Activated T-helper 1 cell treated with Interleukin-2 at 50 U/mL for 16 hours (primary cell): ENCODE measurements at places on chromosomes 4 and X.

GRCh38 chr4:15238720-15239119 is 189.1 kb upstream of the C1QTNF7 start:
- DNase-seq: no peak

DNA sequence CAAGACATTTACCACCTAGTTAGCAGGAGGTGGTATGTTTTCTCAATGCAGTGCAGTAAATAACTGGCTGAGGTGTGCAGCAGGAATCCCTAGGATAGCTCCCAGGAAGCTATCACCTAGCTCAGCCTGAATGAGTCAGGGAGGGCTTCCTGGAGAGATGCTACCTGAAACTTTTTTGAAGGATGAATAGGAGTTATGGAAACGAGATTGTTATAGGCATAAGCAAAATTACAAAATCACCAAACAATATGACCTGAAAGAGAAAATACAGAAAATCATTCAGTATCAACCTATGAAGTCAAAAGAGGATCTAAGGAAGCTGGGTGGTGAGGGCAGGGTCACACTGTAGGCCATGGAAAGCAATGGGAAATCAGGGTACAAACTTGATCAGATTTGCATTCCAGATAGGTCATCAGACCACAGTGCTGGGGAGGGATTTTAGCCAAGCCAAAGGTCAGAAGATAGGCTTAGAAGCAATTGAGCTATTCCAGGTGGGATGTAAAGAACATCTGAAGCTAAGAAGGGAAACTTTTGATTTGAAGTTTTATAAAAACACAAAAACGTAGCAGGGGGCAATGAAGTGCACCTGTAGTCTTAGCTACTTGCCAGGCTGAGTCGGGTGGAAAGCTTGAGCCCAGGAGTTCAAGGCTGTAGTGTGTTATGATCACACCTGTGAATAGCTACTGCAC is 11.3 kb downstream of the AREG start:
- no peak for DNase-seq

DNA sequence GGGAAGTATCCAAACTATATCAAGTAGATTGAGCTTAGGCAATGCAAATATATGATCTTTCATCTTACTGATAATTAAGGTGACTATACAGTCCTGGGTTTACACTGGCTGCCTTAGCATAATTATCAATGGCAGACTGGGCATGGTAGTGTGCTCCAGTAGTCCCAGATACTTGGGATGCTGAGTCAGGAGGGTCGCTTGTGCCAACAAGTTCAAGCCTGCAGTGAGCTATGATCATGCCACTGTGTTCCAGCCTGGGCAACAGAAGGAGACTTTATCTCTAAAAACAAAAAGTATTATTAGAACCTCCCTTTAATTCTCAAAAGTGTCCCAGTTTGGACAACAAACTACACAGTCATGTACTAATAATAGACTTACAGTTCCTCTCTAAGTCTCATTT is 99.4 kb upstream of the RASGEF1B start:
- DNase-seq: no peak

DNA sequence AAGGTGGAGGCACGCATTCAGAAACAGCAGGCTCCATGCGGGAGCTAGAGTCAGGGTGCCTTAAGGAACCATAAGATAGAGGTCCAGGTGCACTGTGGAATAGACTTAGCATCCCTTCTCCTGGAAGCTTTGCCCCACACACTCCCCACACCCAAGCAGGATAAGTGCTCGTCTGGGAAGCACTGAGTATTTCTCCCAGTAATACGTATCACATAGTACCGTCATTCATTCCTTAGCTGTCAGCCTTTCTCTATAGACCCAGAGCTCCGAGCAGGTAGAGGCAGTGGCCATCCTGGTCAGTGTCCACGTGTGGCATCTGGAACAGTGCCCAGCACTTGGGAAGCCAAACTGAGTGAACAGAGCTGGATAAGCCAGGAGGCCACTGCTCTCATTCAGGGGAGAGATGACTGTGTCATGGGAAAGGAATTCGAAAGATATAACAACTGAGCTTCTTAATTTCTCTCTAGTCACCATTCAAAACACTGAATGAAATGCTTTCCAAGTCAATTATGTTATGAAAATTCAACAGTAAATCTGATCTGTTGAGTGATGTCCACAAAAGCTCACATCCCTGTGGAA is 9.9 kb downstream of the APBB2 start:
- DNase-seq: no peak

DNA sequence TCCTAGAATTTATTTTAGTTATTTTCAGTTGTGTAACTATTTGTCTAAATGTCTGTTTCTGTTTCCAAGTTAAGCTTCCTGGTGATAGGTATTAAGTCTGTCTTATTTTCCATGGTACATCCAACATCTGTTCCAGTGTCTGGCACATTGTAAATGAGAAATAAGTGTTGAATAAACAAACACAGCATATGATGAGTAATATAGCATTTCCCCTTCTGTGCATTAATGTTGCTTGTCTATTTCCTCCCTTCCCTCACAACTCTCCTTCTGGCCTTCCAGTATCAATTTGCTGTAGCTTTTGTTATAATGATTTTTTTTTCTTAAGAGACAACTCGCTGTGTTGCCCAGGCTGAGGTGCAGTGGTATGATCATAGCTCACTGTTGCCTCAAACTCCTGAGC is 36.1 kb downstream of the COPS4 start:
- no peak for DNase-seq
